NT2/D1 (cell line): ENCODE measurements at places on chromosomes 1 and 21.
A peak's percentile ranks its signal among the peaks of the same experiment; 100 is the strongest.

- no peak for DNase-seq
Measured at GRCh38 chr1:116104667-116105066, 6.5 kb upstream of the MAB21L3 start.

- DNase-seq = no peak
Measured at GRCh38 chr1:169548282-169548681, 38.0 kb downstream of the F5 start.

DNA sequence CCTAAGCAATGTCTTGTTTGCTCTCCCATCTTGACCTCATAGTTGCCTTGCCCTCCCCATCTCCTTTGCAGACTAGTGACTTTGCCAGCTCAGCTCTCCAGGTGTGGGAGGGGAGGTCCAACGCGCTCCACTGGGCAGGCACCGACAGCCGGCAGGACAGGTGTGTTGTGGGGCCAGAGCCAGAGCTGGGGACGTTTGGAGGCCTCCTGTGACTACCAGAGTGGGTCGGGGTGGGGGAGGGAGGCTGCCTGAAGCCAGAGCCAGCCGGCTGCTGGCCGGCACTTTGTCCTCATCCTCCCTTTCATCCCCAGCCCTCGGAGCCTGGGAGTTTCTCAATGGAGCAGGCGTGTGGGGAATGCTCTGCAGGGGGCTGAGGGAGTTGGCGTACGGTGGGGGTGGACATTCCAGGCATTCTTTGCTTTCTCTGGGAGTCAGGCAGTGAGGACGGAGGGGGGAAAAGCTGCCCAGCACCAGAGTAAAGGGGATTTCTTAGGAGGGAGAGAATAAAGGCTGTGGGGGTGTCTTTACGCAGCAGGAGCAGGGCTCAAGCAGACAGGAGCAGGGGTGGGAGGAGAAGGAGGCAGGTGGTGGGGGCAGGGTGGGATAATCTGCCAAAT lies 20.2 kb downstream of the NUAK2 start:
- peak; percentile 100 for DNase-seq

DNA sequence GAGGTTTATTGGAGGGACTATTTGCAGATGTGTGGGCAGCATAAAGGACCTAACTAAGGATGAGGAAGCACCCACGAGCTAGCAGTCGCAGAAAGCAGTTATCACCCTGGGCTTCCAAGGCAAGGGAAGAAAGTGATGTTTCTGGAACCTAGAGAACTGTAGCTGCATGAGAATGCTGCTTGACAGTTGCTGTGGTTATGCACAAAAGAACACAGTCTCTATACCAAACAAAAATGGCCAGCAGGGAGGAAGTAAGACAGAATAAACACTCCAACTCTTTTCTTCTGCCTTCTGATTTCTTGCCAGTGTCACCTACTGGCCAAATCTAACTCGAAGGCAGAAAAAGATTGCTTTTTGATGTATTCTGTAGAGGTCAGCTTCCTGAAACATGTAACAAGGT lies 190.2 kb downstream of the RASAL2 start:
- DNase-seq = no peak

DNA sequence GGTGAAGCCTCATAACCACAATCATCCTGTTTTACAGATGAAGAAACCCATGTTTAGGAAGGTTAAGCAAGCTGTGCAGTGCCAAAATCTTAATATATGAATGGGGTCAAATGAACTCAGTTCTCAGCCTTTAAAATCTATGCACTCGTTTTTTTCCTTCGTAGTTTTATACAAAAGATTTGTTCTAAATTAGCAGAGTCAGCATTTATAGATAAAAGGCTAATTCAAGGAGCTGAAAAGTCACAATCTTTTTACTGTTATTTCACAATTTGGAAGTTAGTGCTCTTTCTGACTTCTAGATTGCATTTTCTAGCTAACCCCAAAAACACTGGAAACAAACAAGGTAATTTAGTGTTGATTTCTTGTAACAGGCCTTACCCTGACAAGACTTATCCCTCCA lies 766.9 kb upstream of the ADGRL4 start:
- no peak for DNase-seq

DNA sequence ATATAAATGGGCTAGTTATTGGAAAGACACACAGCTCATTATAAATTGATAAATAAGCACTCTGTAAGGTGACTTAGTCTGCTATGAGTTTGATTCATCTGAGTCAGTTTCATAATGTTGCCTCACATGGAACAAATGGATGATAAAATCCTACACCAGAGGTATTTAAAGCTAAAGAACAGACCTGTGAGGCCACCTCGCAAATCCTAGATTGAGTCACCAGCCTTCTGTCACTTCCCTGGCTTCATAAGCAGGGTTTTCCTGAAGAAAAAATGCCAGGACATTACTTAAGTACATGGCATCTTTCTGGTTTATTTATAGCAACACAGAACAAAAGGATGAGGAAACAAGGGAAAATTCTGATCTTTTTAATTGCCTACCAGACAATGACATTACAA lies 18.4 kb downstream of the CD2 start:
- DNase-seq = no peak

- DNase-seq = no peak
Measured at GRCh38 chr1:225999912-226000337, 782 bp upstream of the SDE2 start.

DNA sequence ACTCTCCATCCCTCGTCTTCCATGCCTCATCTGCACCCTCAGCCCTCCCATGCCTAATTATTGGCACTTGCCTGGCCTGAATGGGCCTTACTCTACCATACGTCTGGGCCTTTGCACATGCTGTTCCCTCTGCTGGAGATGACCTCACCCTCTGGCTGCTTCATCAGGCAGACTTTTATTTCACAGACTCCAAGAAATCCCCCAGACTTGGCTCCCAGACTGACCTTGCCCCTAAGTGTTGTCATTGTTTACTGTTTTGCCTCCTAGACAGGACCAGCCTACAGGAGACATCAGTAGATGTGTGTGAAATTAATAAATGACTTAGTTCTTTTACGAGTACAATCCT lies 5.2 kb upstream of the AHDC1 start:
- no peak for DNase-seq

DNA sequence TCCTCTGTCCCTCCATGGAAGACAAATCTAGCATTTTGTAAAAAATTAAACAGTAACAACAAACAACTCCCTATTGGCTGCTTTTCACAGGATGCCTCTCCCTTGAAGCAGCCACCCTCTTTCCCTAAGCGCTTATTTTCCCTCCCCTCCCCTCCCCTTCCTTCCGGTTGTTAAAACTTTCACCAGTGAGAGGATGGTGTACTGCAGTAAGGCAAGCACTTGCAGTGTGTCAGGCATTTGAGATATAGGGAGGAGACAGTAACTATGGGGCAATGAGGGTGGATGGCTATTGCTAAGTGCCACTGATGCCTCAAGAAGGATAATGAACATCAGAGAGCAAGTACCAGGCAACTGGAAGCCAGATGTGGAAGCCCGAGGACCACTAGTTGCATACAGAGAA lies 19.1 kb upstream of the KIAA1614 start:
- no peak for DNase-seq

DNA sequence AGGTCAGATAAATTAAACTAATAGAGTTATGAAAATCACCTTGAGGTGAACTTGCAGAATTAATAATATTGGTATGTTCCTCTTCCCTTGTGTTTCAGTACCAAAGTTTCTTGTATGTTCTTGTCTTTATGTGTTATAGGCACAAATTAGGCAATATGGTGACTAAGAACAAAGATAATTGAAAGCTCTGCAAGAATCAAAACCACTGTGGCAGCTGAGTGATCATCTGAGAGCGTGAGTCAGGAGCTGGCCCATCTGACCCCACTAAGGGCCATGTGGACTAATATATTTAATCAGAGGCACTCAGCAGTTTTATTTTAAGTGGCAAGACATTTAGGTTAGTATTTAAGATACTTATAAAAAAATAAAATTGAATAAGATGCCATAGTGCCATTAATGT lies 12.8 kb upstream of the CASQ2 start:
- no peak for DNase-seq

- no peak for DNase-seq
Measured at GRCh38 chr1:9251501-9251900, 16.9 kb downstream of the H6PD start.

- DNase-seq = no peak
Measured at GRCh38 chr1:96550061-96550460, 171.5 kb upstream of the PTBP2 start.

GRCh38 chr1:36154765-36155407 lies 1.1 kb upstream of the MAP7D1 start:
- DNase-seq = no peak

DNA sequence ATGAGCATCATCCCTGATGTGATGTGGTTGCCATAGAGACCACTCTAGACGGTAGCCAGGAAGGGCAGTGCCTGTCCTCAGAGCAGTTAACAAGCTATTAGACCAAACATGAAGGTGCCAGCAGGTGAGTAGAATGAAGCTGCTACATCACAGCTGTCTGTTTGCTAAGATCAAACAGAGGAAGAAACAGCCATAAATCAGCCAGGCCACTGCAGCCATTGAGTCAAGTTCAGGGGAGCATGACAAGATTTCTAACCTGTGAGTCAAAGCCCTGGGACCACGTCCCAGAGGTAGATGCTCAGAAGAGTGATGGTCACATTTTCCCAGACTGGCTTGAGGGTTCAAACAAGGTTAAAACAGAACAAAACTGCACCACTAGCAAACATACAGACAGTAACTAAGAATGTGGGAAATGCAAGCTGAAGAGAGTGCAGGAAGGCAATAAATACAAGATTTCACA lies 450.6 kb upstream of the DAB1 start:
- no peak for DNase-seq

DNA sequence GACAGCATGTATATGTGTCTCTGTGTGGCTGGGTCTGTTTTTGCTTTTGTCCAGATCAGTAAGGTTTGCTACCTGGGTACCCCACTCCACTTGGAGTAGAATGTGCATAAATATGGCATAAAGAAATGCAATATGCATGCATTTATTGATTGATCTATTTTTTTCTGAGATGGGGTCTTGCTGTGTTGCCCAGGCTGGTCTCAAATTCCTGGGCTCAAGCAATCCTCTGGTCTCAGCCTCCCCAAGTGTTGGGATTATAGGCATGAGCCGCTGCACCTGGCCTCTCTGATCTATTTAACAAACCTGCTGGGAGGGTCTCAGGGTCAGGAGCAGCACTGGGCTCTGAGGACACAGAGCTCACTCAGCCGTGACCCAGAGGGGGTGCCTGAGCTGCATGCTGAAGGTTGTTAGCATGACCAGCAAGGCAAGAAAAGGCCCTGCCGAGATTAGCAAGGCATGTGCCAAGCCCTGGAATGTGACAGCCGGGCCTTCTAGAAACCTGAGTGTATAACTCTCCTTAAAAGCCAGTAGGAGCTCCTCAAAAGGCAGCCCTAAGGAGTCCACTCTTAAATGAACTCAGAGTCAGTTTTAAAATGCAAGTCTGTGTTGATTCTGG lies 22.5 kb downstream of the PCSK9 start:
- DNase-seq = no peak

DNA sequence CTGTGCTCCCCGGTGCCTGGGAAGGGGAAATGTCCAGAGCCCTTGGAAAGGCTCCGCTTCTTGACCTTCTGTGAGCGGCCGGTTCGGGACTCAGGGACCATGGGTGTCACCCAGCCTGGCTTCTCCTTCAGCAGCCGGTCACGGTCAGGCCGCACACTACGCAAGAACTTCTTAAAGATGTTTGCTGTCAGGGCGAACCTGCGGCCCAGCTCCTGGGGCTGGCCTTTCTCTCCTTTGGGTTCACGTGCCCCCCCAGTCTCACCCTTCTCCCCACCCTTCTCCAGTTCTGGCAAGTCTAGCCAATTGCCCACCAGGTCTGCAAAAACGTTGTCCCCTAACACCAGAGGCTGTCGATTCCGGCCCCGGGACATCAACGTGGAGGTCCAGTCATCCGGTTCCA lies 12.1 kb downstream of the INKA2 start:
- DNase-seq = no peak

- no peak for DNase-seq
Measured at GRCh38 chr1:159881622-159882526, 18.1 kb downstream of the CFAP45 start.

DNA sequence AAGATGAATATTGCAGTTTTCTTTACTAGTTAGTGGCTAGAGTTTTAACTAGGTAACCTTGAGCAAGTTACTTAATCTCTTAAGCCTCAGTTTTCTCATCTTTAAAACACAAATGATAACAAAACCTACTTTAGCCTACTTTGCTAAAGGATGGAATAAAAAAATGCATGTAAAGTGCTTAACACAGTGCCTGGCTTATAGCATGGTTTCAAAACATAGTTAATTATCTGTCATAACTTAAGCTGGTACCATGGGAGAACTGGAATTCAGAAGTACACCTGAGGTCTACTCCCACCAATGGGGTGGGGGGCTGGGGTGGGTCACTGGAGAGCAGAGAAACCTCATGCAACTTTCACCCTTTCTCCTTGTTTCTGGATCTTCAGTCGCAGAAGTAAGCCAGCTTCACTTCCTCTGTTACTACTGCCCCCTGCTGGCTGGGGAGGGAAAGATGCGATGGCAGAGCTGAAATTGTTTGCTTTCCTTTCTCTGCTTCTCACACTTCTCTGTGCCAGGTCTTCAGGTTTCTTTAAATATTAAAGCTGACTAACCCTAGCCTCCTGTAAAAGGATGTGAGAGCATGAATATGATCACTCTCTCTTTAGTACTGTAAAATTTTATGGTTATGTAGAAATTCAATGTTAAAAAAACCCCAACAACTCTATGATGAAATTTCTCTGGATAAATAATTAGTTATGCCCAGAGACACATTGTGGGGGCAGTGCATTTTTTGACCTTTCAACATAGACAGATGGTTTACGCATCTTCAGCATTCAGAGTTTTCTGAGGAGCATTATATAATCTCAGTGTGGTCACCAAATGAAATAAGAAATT lies 324.2 kb downstream of the HLX start:
- peak; percentile 80 for DNase-seq

- DNase-seq = no peak
Measured at GRCh38 chr1:22803833-22804232, 93.2 kb downstream of the EPHB2 start.

DNA sequence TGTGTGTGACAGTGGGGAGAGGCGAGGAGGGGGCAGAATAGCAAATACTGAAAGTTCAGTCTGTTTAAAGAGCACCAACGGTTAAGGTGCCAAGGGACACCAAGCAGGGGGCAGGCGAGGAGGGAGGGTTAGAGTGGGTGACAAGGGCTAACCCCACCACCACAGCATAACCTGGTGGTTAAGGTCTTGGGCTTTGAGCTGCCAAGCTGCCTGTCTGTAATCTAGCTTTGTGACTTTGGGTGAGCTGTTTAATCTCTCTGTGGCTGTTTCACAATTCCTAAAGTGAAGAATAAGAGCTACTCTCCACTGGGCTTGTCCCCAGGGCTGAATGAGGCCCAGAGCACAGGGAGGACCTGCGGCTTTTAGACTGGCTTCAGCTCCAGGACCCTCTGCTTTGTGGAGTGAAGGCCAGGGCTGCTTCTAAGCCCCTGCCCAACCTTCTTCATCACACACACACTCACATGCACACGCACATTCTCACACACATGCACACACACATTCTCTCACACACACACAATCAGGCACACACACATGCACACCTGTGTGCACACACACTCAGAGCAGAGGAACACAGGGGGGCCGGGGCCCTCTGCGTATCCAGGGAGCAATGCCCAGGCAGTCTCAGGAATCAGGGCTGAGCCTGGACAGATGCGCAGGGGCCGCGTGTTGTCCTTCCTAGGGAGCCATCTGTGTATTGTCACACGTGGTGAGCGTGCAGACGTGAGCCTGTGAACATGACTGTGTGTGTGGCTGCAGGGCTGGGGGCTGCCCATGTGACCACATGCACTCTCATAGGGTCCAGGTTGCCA lies 101.6 kb upstream of the TARDBP start:
- DNase-seq = no peak
